Stimulated activated CD4-positive, alpha-beta T cell treated with anti-CD3 and anti-CD28 coated beads, Interleukin-1b, Interleukin-23, amount 100 ng/mL, for 1 hour (primary cell): ENCODE measurements at places on chromosomes 1 and 21.

- no peak for DNase-seq
Measured at GRCh38 chr1:9127395-9128165, 1.3 kb downstream of the GPR157 start.

DNA sequence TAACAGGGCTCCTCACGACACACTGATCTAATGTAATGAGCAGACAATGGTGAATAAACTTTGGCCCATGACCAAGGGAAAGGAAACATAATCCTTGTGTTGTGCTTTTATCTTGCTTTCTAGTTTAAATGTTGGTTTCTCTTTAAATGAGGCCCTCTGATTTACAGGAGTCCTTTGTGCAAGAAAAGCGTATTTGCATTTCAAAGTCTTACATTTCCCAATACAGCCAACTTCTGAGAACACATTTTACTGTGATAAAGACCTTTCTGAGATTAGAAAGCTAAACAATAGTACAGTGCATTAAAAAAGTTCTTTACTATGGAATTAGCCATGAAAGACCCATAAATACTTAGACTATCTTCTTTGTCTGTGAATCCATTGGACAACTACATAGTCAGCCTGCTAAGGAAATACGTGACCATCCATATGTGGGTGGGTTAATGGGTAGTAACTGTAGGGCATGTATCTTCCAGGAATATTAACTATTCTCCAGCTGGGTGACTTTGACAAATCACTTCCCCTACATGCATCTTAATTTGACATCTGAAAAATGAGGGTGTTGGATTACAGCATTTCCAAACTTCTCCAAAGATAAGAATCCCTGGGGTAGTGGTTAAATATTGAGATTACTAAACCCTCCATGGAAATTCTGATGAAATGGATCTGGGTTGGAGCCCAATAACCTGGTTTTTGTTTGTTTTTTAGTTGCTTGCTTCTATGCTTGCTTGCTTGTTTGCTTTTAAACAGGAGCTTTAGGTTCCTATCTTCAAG is 50.3 kb upstream of the USP1 start:
- DNase-seq, result no peak

- DNase-seq, result no peak
Measured at GRCh38 chr1:28370239-28371009, 884 bp downstream of the PHACTR4 start.

- DNase-seq, result no peak
Measured at GRCh38 chr1:23543707-23544443, 12.8 kb upstream of the E2F2 start.
